Fibroblast of lung (primary cell): ENCODE measurements at places on chromosomes 2 and 18. TPM values are rescaled to one million over a fixed set of nuclear protein-coding genes. Genes with fewer than 3 reads are reported as not detected.

The SPDYA gene
- total RNA-seq = 0.77 and 0.83 TPM in 2 replicates

The DYNAP gene
- total RNA-seq = not detected in 2 replicates

The GCKR gene
- 0.26 and 0.50 TPM in 2 replicates for total RNA-seq

The FAM110C gene
- total RNA-seq = 0.26 TPM in 1 of 2 replicates, not detected in the other

The NGEF gene
- under 0.01 TPM in 1 of 2 replicates, not detected in the other for total RNA-seq
